ENCODE measurements at places on chromosomes 7 and 10. TPM values are rescaled to one million over a fixed set of nuclear protein-coding genes. Genes with fewer than 3 reads are reported as not detected.

DNA sequence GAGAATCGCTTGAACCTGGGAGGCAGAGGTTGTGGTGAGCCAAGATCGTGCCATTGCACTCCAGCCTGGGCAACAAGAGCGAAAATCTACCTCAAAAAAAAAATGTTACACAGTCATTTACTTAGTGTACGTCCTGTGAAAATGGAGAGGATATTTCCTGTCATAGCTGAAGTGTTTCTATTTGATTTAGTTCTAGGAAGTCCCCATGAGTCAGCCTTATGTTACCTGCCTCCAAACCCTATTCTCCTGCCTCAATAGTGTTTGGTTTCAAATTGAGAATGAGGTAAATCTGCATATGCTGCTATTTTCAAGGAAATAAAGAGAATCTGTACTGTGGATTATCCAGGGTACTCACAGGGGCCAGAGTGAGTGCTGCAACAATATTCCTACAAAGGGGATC, 1284.5 kb upstream of the AUTS2 start:
- no peak for DNase-seq

DNA sequence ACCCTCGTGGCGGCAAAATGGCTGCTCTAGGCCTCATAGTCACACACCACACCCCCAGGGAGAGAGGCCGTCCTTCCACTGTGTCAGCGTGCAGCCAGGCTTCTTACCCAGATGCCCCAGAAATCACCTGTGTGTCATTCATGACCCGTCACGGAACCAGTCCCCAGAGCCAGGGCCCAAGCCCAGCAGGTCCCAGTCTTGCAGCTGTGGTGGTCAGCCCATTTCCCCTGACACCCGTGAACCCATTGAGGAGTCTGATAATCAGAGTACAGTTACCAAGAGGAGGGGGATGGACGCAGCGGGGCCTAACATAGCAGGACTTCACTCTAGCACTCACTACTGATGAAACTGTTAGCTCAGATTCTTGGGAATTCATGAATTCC, 112.1 kb downstream of the ACTR3B start:
- no peak for DNase-seq

DNA sequence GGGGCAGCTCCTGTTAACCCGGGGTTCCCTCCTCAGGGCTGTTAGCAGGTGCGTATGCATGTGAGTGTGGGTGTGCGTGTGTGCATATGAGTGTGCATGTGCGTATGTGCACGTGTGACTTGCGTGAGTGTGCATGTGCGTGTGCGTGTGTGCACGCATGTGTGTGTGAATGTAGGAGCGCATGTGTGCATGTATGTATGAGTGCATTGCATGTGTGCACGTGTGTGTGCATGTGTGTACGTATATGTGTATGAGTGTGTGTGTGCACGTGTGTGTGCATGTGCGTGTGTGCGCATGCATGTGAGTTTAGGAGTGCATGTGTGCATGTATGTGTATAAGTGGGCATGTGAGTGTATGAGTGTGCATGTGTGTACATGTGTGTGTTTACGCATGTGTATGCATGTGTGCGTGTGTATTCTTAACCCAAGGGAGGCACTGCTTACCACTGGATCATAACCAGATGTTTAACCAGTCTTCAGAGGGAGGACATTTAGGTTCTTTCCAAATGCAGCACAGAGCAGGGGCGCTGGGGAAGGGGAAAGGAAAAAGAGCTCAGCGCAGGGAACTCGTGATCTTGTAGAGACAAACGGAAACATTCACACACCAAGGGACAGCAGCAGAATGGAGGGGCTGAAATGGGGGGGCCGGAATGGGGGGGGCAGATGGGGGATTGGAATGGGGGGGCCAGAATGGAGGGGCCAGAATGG, 45.0 kb downstream of the PWWP2B start:
- DNase-seq = no peak

- DNase-seq = no peak
These were observed 89.8 kb upstream of the NPVF start for GRCh38 chr7:25318047-25318446.

GRCh38 chr7:148720472-148720871, 21.8 kb downstream of the CUL1 start:
- DNase-seq = no peak

GRCh38 chr10:62099299-62099698, 169.3 kb downstream of the RTKN2 start:
- no peak for DNase-seq

GRCh38 chr10:52423369-52423768, 109.3 kb downstream of the DKK1 start:
- DNase-seq = no peak

The LIPM gene
- 0.44 TPM for polyA plus RNA-seq

DNA sequence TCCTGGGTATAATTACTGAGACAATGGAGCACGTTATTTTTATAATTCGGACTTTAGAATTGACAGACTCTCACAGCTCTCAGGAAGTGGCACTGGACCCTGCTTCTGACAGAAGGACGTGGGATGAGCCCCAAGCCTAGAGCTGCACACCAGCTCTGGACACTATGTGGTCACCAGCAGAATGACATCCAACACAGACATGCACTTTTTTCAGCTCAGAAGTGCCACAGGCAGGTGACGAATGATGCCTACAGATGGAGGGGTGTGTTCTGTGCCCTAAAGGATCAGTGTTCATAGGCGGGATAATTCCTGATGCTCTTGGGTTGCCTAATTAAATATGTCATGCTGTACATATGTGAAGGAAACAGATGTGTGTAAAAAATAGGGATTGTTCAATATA, 87.9 kb downstream of the VIPR2 start:
- DNase-seq = no peak

- no peak for DNase-seq
These were observed 100.4 kb downstream of the LMBR1 start for GRCh38 chr7:156792611-156793010.

GRCh38 chr10:123157210-123157609, 3.0 kb downstream of the BUB3 start:
- no peak for DNase-seq

DNA sequence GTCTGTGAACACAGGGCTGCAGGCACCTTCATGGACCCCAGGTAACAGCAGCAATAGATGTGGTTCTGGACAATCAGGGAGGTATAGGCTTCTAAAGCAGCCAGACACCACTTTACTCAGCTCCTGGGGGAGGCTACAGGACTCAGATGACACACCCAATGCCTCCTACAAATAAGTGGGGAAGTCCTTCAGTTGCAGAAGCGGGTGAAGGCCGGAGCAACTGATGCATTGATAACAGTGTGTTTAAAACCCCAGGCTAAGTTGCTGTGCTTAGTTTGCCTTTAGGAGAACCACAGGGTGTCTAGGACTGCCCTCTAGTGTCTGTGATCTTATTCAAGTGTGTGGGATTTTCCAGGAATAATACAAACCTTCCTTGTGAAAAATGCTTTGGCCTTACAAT, 5.9 kb upstream of the ITGA8 start:
- no peak for DNase-seq

The IDI2 gene
- not detected for polyA plus RNA-seq

The SUN3 gene
- not detected for polyA plus RNA-seq

- DNase-seq = no peak
These were observed 56.6 kb downstream of the MPLKIP start for GRCh38 chr7:40077849-40078248.

The CPA1 gene
- polyA plus RNA-seq = not detected

DNA sequence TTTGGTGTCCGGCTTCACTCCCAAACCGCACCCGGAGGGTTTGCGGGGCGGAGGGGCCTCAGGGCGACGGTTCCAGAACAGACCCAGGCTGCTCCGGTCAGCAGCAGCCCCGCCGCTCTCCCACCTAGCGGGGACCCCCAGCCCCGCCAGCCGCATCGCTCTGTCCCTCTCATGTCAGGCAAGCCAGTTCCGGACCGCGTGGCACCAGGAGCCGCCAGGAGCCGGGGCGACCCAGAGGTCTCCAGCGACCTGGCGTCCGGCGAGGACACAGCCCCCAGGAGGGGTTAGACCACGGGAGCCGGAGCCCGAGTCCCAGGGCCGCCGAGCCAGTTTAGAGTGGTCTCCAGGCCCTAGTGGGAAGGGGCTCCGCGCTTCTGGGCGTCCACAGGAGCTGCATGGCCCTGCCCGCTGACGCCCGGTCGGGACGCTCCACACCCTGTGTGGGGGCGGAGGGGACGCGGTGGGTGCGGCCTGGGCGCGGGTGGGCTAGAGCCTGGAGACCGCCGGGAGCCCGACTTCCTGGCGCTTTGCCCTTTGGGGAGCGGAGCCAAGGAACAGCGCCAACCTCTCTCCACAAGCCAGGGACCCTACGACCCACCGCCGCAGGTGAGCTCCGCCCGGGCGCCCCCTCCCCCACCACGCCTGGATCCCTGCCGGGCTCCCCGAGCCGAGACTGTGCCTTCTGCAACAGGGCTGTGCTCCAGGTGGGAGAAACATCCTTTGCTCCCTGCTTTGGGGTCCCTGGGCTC, 43.4 kb downstream of the ZNF117 start:
- DNase-seq = no peak

The ZDHHC6 gene
- 23.4 TPM for polyA plus RNA-seq

DNA sequence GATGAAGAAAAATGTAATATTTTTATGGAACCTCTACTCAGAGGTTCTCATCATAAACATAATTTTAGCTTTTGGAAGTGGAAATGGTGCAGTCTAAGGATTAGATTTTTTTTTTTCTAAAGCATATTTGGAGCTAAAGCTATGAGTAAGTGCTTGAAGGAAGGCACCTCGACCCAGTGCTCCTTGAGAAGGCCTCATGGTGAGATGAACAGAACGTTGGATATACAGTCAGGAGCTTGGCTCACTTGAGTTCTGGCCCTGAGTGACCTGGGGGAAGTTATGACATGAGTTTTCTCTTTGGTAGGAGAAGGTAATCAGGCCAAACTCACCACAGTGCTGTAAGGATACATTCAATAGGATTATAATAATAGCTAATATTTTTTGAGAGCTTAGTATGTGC, 163.3 kb downstream of the JCAD start:
- DNase-seq = no peak

DNA sequence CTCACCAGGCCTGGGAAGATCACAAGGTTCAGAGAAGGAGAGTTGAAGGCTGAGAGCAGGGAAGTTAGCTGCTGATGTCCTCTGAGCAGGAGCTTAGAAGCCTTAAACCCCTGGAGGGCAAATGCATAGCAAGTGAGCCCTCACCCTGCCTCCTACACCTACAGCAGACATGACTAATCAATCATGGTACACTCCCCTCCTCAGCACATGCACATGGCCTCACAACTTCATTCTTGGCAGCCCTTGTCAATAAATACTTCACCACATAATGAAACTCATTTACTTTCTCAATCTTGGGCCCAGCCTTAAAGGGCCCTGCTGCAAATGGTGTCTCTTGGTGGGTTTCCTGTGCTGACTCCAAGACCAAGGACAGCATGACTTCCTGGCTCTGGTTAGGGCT, 12.9 kb downstream of the MMRN2 start:
- DNase-seq = no peak

DNA sequence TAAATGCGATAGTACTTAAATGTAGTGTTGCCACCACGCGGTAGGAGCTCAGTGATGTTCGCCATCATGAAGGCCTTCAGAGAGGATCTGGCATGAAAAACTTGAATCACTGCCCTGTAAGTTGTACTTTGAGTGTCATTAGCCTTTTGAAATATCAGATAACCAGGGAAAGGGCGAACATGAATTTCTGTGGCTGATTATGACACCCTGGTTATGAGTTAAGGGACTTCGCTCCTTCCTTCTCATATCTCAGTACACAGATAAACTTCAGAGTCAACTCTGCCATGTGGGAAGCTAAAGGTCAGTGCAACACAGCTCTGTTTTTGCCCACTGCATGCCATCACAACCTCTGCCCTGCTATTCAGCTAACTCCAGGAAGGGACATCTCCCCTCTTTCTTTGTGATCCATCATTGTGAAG, 8.9 kb upstream of the ACSL5 start:
- DNase-seq = no peak

DNA sequence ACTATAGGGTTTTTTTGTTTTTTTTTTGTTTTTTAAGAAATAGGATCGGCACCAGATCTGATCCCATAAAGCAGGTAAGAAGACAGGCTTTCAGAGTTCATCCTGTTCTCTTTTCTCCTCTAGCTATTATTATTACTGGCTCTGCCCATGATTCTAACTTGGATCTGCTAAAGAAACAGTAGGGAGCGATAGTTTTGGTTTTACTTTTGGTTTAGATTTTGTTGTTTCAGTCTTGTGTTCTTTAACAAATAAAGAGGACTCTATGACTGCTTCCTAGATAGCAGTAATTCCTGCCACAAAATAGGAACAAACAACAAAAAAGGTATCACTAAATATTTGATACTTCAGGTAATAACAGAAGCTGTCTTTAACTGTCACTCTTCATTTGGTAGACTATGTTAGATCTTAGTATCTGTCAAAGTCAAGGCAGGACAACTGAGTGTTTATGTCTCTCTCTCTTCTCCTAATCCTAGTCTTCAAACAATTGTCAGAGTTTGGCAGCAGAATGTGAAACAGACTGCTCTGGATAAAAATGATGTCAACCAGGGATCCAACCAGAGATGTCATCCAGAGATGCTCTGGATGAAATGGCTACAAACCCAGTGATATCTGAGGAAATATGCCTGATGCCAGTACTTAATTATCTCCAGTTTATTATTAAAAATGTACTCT, 99.8 kb downstream of the KMT2C start:
- no peak for DNase-seq

Measured in keratinocyte (primary cell).